ENCODE measurements at places on chromosomes 16 and 17.

GRCh38 chr16:50572700-50573099 lies 24.5 kb downstream of the NKD1 start:
- DNase-seq, result no peak

DNA sequence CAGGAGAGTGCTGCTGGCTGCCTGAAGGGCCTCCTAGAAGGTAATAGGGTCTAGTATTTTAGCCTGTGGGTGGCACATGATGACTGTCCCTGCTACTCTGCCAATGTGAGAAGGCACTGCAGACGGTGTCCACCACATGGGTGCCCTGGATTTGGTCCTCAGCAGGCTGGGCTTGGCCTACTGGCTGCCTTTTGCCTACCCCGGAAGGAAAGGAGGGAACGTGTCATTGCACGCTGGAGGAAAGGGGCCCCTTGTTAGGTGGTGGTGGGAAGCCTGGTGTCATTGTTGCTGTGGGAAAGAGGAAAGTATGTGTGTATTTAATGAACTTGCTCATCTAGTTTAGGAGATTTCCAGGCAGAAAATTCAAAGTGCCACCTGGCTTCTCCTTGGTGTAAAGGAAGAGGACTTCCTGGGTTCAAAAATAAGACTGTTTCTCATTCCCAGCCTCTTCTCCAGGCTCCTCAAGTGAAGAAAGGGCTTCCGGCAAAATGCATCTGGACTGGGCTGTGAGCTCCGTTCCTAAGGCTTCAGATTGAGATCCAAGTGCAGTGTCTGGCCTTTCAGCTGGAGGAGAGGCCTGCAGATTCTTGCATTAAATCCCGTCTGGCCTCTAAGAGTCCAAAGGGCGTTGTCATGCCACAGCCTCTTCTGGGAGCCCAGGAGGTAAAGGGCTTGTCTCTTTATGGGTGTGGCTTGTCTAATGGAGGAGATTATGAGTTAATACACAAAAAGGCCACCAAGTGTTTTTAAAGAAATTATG lies 55.1 kb downstream of the RPTOR start:
- peak; percentile 4 for DNase-seq

DNA sequence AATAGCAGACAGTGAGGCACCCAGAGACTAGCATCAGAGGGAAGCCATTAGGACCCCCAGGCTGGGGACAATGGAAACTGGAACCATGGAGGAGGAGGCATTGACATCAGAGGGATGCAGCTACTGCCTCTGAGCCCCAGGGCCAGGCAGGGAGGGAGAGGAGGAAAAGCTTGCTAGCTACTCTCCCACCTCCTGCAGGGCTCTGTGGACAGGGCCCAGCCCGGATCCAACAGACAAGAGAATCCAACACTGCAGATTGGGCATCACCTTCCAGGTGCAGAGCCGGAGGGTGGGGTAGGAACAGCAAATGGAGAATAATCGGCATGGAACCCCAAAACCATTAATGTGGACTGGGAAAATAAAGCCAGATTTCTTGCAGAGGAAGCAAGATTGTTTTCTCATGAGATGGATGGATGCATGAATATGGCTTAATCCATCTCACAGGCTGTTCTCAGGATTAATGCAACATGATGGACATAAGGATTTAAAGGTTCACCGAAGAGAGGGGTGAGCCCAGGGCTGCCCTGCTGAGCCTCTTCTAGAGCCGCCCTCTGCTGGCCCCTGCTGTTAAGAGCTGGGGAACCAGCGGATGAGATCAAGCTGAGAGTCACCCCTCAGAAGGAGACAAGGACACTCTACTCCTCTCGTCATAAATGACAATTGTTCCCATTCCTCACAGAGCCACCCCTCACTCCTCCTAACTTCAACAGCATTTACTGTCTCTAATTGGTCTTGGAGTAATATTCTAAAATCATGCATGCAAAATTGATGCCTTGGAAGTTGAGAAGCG lies 48.8 kb downstream of the DNAH3 start:
- peak; percentile 12 for DNase-seq

GRCh38 chr16:55944377-55944802 lies 69.2 kb upstream of the CES5A start:
- peak; percentile 88 for DNase-seq

- no peak for DNase-seq
Observed at GRCh38 chr16:60279061-60279665, 1545.0 kb upstream of the GOT2 start.

DNA sequence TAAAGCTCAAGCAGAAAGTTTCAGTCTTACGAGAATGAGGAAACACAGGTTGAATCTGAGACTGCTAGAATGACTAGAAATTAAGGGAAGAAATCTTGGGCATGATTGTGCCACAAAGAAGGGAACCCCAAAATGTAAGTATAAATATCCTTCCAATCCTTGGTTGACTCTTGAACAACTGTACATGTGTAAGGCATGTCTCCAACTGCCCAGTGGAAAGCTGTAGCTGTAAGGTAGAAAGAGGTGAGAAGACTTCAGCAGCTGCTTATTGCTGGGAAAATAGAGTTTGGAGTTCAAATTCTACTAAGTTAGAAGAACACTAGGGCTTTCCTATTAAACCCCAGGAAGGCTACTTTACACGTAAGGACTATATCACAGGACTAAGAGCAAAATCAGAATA lies 59.7 kb upstream of the NACA2 start:
- DNase-seq, result no peak

- DNase-seq, result no peak
Observed at GRCh38 chr16:75860326-75861053, 134.2 kb upstream of the CPHXL start.

GRCh38 chr16:49912721-49913120 lies 56.8 kb upstream of the ZNF423 start:
- no peak for DNase-seq

DNA sequence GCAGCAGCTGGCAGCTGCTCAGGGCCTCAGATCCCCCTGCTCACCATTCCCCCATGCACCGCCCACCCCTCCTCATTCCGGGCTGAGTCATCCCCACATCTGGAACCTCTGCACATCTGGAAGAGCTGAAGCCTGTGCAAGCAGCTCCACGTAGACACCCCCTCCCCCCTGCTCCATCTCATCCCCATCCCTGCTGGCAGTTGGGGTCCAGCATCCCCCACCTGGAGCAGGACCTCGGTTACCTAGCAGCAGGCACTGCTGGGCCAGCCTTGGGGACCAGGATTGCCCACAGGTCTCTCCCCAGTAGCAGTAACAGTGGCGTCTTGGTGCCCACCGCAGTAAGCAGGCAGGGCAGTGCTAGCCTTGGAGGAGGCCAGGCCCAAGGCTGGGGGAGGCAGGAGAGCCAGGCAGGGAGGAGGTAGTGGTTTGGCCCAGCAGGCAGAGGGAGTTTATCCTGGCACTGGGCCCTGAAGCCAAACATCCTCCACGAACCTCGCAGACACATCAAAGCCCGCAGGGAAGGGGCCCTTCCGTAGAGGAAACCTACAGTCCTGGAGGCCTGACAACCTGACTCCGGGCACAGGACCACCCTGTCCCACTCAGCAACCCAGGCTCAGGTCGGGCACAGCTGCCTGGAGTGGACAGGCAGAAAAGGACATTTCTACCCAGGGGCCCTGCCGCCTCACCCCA lies 7.7 kb upstream of the TMEM92 start:
- DNase-seq, result peak; percentile 92

DNA sequence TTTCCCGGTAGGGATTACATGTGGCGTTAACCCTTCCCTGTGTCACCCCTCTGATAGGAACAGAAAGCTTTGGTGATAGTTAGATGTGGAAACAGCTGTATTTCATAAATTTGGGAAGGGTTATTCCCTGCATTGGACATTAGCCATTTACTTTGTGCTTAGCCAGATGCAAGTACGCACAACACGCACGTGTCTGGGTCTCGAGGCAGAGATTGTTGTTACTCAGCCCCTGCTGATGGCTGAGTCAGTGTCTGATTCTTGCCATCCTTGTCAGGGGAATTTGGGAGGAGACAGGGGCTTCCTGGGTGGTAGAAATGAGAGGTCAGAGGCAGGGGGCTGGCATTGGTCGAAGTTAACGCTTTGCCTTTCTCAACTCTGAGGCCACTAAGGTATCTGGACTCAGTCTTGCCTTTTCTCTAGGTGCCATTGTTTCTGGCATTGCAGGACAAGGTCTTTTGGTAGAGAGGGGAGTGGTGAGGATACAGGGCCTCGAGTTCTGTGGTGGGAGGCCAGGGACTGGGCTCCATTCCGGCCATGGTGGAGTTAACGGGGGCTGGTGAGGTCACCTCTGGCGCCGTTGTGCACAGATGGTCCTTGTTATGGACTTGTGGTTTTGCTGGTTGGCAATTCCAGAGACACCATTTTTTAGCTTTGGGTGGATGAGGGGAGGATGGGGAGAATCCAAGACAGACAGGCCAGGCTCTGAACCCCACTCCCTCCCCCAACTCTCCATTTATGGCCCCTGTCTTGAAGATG lies 8.2 kb downstream of the MMP2 start:
- peak; percentile 91 for DNase-seq

- DNase-seq, result peak; percentile 24
Observed at GRCh38 chr16:1960665-1961630, 1.6 kb downstream of the NDUFB10 start.

DNA sequence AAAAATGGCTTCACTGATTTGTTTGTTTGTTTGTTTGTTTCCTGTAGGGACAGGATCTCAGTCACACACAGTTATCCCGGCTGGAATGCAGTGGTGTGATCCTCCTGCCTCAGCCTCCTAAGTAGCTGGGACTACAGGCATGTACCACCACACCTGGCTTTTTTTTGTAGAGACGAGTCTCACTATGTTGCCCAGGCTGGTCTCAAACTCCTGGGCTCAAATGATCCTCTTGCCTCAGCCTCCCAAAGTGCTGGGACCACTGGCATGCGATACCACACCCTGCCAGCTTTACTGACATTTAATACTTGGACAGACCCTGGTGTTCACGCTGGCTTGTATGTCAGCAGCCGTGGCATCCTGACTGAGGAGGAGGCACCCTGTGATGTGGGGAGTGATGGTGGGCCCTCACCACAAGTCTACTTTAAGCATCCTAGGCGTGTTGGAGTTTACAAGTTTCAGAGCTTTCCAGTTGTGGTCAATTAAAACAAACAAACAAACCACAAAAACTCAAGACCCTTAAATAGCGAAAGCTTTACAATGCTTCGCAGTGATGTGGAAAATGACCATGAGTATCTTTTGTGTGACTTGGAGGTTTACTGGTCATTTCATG lies 5.1 kb downstream of the ABCA3 start:
- no peak for DNase-seq

DNA sequence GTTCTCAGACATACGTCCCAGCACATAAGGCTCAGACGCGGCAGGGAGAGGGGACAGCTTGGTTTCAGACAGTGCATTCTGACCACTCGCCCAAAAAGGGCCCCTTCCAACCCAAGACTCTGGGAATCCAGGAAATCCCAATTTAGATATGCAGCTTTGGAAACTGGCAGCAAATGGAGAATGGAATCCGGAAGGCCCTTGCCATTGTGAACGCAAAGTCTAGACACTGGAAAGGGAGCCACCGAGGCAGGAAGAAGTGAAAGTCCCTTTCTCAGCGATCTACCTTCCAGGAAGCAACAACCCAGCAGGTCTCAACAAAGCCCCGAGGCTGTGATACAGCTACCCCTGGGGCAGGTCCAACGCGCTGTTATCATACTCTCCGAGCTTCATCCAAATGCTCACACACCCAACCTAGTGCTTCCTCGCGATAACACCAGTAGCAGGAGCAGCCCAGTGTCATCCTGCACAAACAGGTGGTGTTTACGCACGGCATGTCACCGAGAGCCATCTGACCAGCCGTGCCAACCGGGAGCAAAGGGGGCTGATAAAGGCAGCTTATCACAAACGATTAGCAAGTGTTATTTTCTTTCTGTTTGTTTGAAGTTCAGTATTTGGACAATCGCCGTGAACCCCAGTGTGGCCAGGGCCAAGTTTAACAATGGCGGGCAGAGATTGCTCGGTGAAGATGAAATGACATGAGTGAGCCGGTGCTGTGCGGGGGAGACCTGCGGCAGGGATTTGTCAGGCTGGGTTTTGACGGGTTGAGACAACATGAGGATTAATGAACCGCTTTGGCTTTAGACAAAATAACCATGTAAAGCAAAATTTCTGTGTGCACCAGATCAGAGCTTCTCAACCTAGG lies 240.6 kb downstream of the FOXL1 start:
- no peak for DNase-seq

GRCh38 chr17:55518510-55518909 lies 7.3 kb upstream of the SMIM36 start:
- DNase-seq, result no peak

DNA sequence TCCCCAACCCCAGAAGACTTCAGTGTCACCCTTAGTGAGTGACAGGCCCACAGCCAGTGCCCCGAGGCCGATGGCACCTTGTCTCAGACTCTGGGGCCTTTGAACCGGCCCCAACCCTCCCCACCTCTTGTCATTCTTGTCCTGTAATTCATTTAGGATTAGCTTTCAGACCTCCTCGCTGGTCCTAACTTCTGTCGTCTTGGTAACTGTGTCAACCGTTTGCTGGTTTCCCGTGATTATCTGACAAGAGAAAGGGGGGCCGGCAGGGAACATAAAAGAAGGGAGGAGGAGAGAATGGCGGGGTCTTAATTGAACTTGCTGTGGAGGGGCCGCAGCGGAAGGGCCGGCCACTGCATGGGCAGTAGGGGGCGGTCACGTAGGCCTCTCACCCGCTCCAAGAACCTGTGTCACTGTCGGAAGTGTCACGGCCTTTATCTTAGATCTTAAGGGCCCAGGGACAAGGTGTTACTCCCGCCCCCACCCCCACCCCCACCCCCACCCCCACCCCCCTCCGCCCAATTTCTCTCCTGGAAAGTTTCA lies 46.5 kb upstream of the GSE1 start:
- DNase-seq, result no peak

- DNase-seq, result no peak
Observed at GRCh38 chr16:15961060-15961511, 11.7 kb downstream of the ABCC1 start.

- DNase-seq, result no peak
Observed at GRCh38 chr16:30031477-30031918, 427 bp upstream of the TLCD3B start.

- peak; percentile 55 for DNase-seq
Observed at GRCh38 chr17:61314368-61315078, 85.1 kb upstream of the TBX2 start.

- no peak for DNase-seq
Observed at GRCh38 chr17:66829883-66830282, 5.0 kb upstream of the CACNG5 start.

DNA sequence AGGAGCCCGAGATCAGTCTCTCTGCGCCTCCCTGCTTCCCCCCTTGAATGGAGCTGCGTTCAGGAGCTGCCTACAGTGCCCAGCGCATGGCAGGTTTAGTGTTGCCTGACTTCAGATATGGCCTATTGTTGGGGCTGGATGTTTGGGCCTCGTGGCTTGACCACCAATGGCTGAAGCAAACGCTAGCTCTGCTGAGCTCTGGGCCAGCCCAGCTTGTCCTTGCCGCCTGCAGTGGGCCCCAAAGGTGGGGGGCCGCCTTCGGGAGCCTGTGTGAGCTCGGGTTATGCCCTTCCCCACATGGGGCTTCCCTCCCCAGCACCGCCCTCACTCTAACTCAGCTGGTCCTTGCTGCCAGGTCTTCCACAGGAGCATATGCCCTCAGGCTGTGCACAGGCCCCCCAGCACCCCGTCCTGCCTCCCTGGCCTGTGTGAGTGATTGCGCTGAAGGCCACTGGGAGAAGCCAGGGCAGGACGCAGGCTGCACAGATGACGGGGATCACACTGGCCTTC lies 2.0 kb upstream of the METTL26 start:
- no peak for DNase-seq

- no peak for DNase-seq
Observed at GRCh38 chr17:40329839-40330794, 21.1 kb downstream of the RARA start.

GRCh38 chr16:3074860-3075522 lies 9.6 kb downstream of the IL32 start:
- no peak for DNase-seq

- DNase-seq, result no peak
Observed at GRCh38 chr16:58462499-58462996, 37.4 kb upstream of the NDRG4 start.

Measured in adipocyte (in vitro differentiated cells).